ENCODE measurements at places on chromosomes 5 and 9. TPM values are rescaled to one million over a fixed set of nuclear protein-coding genes. Genes with fewer than 3 reads are reported as not detected.

- DNase-seq = no peak
Observed at GRCh38 chr5:95915999-95916686, 45.5 kb downstream of the ELL2 start.

The TPM2 gene
- total RNA-seq = 11.0 TPM

The RASGRF2 gene
- 12.2 TPM for total RNA-seq

DNA sequence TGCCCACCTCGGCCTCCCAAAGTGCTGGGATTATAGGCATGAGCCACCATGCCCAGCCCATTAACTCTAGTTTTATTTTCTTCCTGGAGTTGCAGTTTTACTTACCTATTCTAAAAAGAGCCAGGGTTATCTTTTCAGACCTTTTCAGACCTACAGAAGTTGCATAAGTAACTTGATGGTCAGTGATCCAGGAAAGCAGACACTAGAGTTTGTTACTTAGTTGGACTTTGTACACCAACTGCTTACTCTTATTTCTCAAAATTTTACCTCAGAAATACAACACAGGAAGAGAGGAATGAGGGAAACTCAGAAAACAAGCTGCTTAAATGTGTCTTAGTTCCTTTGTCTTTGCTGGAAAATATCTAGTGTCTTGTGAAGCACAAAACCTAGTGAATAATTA, 25.4 kb downstream of the RAD23B start:
- no peak for DNase-seq

DNA sequence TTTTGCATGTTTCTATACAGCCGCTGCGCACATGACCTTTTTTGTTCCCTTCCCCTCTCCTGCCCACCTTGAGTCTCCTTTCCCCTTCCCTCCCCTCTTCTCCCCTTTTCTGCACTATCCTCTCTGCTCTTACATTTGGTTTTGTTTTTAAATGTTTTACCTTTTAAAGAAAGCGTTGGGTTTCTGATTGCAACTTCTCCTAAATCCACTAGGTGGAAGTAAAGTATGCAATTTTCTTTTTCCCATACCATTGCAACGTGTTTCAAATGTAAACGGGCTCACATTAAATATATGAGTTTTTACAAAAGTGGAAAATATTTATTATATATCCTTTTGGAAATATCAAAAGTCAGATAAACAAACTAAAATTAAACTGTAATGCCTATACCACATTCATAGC, 500.9 kb downstream of the DIRAS2 start:
- DNase-seq = peak; percentile 11

The LHX6 gene
- 11.8 TPM for total RNA-seq

DNA sequence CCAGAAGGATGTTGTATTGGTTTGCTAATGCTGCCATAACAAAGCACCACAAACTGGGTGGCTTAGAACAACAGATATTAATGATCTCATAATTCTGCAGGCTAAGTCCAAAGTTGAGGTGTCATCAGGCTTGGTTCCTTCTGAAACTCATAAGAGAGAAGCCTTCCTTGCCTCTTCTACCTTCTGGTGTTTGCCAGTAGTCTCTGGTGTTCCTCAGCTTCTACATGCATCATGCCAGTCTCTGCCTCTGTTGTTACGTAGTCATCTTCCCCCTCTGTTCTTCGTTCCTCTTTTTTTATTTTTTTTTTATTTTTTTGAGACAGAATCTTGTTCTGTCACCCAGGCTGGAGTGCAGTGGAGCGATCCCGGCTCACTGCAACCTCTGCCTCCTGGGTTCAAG, 61.8 kb downstream of the LRRC70 start:
- DNase-seq = no peak

- no peak for DNase-seq
Observed at GRCh38 chr5:66788556-66788955, 192.4 kb downstream of the MAST4 start.

GRCh38 chr5:57167201-57167600, 6.7 kb upstream of the GPBP1 start:
- DNase-seq = no peak

DNA sequence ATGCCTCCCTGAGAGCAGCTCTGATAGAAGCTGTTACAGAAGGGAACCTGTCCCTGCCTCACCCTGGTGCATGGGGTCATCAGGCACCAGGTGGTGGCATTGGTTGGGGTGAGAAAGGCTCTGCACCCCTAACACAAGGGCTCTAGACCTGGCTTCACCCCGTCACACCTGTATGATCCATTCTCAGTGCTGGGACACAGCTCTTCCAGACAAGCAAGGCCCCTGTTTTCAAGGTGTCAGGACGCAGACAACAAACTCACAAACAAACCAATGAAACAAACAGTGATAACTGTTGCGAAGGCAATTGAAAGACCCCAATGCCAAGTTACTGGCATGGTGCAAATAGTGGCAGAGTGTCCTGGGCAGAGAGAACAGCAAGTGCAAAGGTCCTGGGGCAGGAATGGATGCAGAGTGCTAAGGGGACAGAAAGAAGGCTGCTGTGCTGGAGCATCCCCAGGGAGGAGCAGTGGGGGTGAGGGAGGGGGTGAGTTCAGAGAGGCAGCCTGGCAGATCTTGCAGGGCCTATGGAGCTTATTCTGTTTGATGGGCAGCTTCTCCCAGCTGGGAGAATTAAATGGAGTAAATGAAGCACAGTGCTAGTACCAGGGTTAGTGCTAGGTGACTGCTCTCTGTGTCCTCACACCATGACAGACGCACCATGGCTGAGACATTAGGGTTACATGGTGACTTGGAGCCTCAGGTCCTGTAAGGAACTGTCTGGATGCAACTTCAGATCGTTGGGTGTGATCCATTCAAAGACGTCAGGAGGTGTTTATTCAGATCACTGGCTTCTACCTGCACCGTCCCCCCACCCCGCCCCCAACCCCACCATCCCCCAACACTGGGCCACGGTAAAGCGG, 67.9 kb upstream of the UNC5A start:
- DNase-seq = no peak

The IL13 gene
- total RNA-seq = not detected

- no peak for DNase-seq
Observed at GRCh38 chr9:3874449-3875360, 348.9 kb upstream of the RFX3 start.

DNA sequence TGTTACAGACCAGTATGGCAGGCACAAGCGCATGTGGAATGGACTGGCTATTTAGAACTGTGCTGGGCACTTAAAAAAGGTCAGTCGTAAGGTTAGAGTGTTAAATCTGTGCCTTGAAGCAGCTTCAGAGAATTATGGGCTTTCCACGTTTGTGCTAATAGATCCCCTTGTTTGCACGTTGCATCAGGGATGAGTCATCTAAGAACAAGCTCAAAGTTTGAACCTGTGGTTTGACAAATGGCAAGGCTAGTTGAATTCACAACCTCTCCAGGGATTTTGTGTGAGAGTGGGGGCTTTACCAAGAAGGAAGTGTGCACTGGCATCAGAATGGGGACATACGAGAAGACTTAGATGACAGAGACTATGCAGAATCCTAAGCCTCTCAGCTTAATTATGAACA, 249.6 kb downstream of the IRX1 start:
- no peak for DNase-seq

DNA sequence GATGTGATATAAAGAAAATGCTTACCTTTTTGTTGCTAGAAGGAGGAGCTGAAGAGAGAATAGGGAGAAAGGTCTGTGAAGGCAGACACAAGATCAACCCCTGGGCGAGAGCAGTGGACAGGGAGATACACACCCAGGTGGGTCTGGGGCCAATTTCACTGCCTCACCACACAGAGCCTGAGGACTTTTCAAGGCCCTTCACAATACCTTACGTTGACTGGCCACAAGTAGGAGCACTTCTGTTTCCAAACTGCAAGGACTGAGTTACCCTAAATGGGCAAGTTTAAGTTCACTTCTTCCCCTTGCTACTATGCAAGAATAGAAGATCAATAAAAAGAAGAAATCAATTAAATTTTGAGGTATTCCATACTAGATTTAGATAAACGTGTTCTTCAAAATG, 174.5 kb upstream of the SLC12A2 start:
- DNase-seq = no peak

- DNase-seq = peak; percentile 86
Observed at GRCh38 chr9:93098236-93098946, 2.4 kb downstream of the CARD19 start.

The PCDHGB4 gene
- 8.6 TPM for total RNA-seq

DNA sequence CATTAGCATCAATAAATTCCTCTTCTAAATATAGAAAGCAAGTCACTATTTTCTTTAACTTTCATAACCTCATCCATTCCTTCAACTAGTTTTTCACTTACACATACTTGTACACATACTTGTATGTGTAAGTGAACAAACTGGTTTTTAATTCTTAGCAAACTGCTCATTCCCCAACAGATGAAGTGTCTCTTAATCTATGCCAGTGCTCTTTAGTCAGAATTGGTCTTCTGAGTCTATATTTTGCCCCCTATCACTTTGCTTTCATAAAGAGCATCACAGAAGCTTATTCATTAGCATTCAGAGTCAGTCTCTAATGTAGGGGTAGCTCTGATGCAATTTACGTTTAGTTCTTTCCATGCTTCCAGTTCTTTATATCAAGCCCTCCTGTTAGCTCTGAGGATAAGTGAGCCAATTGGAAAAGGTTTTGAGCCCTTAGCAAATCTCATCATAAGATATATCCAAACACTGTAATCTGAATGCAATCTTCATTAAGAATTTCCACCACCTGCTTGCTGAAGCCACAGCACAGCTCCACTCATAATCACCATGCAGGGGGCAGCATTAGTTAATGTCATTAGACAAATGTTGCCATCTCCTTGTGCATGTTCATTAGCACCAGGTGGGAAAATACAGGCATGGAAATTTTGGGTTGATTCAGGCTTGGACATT, 178.5 kb upstream of the SLC24A2 start:
- DNase-seq = no peak

GRCh38 chr5:75720882-75721281, 3.6 kb upstream of the POC5 start:
- DNase-seq = no peak

The ANXA6 gene
- total RNA-seq = 48.9 TPM

DNA sequence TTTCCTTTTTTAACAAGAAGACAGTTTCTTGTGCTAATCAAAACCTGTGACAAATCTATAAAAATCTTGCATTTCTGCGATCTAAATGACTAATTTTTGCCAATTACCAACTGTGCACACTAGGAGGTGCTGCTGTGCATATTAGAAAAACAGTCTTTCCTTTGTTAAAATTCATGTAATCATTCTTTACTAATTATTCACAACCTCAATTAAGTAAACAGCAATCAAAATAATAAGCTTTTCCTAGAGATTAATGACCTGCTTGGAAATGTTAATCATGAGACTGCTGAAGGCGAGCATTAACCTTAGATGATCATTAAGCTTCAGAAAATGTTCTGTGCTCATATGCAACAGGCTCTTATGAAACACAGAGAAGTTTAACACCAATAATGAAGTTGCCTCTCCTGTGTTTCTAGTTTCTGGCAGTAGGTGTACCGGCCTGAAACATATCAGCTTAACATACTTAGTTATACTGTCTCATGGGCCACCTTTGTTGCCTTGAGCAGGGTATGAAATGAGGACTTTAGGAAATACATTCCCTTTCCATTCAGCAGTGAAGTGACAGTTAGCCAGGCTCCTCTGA, 17.7 kb downstream of the RFESD start:
- DNase-seq = peak; percentile 22

DNA sequence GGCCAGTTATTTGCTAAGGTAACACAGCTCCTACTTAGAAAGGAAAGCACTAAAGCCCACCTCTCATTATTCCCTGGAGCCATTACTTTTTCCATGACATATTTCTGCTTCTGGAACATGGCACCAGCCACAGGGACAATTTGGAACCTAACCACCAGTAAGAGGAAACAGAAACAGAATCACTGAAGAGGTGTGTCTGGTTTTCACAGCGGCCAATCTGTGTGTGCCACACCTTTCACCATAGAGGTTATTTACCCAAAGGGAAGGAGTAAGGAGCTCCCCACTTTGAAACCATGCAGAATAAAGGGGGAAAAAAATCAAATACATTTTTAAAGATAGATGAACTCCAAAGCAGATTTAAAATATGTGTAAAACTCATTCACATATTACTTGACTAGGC, 21.1 kb downstream of the PRUNE2 start:
- DNase-seq = no peak

DNA sequence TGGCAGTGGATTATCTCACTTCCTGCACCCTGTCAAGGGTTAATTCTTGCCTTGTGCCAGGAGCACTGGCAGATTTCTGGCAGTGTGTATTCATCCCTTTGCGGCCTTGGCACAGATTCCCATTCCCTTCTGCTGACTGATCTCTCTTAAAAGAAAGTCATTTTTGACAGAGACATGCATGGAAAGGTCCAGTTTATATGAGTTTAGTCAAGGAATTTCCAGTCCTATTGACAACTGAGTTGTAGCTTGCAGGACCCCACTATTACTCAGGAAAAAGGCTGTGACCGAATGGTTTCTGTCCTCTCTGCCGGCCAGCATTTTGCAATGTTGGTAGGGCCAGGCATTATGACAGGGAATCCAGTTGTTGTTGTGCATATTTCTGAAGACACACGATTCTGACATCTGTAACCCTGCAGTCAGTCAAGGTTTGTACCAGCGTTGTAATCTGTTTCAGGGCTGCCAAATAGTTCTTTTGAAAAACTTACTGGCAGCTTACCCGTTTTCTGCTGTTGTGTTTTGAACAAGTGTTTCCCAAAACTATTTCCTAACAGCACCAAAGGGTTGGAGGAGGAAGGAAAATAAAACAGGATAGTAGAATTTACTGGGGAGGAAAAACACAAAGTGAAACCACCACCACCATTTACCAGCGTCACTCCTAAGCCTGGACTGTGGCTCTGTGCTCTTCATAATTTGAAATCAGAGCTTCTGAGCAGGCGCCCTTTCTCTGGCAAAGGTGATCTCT, 243.4 kb upstream of the KLF4 start:
- DNase-seq = no peak

DNA sequence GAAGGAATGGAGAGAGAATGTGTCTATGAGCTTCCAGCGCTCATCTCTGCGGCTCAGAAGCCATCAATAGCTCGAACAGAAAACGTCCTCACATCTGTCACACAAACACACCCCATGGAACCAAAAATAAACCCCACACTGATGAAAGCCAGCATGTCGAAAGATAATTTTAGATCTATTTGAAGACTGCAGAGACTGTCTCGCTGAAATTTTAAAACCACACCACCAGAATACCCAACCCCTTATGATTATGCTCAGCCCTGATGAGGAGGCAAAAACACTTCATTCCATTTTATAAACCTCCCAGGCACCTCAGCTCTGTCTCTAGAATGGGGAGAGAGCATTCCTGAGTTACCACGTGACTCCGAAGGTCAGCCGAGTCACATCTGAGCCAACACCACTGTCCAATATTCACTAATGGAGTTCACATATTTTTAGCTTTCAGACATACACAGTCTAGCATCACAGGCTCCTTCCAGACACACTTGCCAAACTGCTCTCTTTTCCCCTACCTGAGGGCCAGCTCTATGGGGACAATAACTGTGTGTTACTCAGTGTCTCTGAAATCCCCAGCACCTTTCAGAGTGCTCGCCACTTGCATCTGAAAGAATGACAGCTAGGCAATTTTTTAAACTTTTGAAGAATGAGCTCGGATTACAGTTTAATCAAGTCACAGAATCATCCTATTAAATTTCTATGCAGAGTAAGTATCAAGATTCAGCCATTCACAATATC, 63.2 kb downstream of the SERINC5 start:
- DNase-seq = no peak

The C9orf153 gene
- not detected for total RNA-seq

The SLC6A18 gene
- total RNA-seq = not detected

- DNase-seq = no peak
Observed at GRCh38 chr5:131684595-131684994, 49.6 kb upstream of the RAPGEF6 start.

- DNase-seq = no peak
Observed at GRCh38 chr5:43704243-43704642, 101.3 kb downstream of the NNT start.
